ENCODE measurements at places on chromosomes 1 and 21.

- DNase-seq: no peak
These were observed 211.5 kb downstream of the TRABD2B start for GRCh38 chr1:47785561-47786271.

DNA sequence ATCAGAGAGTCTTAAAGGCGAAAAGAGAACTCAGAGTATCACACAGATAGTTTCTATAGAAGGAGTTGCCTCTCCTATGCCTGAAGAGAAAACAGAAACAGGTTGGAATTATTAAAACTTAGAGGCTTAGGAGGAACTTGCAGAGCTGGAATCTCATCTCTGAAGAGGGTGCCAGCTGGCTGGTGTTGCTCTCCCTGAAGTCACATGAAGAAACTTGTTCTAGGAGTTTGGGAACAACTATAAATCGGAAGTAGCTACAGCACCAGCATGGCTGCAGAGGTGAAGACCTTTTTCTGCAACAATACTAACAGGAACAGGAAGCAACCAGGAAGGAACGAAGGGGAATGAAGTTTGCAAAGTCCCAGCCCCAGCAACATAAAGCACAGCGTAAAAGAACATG is 35.8 kb downstream of the FMO3 start:
- DNase-seq: no peak

GRCh38 chr1:18413541-18414305 is 67.0 kb upstream of the KLHDC7A start:
- no peak for DNase-seq

DNA sequence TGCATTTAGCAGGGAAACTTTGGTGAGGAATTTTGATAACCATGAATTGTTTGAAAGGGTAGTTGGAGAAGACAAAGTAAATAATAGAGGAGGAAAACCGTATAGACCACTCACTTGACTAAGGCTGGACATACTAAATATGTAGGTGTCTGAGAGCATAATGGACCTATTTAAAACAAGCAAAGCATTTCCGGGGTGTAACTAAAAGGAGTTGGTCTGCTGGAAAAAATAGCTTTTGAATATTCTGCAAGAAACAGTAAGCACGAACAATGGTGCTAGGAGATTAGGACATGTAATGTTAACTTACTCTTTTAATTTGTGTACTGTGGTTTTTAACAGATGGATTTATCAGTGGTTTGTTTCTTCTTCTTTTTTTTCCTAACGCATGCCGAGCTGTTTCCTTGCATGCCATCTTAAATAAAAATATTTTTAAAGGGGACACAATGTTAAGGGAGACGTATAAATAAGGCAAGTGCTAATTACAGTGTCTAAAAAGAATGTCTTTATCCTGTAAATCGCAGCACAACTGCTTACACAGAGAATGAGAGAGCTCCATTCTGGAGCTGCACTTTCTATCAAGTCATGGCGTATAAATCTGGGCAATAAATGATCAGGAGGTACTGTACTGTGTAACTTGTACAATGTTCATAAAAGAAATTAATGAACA is 492.1 kb downstream of the LMO4 start:
- peak; percentile 56 for DNase-seq

- peak; percentile 5 for DNase-seq
These were observed 25.6 kb downstream of the HHIPL2 start for GRCh38 chr1:222522105-222522915.

- peak; percentile 30 for DNase-seq
These were observed 6.3 kb downstream of the AP4B1 start for GRCh38 chr1:113898241-113898814.

DNA sequence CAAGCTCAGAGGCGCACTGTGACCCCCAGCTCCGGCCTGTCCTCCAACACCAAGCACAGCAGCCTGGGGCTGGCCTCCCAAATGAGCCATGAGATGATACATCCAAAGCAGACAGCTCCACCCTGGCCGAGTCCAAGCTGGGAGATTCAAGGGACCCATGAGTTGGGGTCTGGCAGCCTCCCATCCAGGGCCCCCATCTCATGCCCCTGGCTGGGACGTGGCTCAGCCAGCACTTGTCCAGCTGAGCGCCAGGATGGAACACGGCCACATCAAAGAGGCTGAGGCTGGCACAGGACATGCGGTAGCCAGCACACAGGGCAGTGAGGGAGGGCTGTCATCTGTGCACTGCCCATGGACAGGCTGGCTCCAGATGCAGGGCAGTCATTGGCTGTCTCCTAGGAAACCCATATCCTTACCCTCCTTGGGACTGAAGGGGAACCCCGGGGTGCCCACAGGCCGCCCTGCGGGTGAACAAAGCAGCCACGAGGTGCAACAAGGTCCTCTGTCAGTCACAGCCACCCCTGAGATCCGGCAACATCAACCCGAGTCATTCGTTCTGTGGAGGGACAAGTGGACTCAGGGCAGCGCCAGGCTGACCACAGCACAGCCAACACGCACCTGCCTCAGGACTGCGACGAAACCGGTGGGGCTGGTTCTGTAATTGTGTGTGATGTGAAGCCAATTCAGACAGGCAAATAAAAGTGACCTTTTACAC is 29.1 kb downstream of the SLC19A1 start:
- DNase-seq: no peak

GRCh38 chr1:28642056-28642846 is 616 bp downstream of the TAF12 start:
- no peak for DNase-seq

DNA sequence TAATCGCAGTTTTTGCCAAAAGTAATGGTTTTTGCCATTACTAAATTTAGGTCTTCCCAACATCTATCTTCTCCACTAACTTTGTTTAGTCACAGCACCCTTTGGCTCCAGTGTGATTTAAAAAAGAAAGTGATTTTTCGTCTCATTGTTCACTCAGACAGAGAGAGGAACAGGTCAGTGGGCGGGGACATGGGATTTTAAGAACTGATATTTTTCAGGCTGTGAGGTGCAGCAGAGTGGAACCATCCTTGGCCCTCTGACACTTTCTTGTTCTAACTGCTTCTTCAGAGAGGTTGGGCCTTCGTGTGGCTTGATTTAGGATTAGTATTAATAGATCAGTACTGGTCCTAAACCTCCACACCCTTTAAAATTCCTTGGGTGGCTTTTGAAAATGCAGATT is 38.8 kb downstream of the CASQ2 start:
- peak; percentile 18 for DNase-seq

DNA sequence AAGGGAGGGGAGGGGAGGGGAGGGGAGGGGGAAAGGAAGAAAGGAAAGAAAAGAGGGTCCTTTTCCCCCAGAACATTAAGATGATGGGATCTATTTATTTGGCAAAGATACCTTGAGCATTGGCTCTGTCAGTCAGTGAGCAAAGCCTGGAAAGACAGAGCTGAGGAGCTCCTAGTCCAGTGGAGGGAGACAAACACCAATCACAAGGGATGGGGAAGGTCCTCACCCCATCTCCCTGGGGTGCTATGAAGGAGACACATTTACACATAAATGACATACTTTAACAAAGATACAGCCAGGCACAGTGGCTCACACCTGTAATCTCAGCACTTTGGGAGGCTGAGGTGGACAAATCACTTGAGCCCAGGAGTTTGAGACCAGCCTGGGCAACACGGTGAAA is 154.9 kb upstream of the TIAM1 start:
- DNase-seq: no peak

DNA sequence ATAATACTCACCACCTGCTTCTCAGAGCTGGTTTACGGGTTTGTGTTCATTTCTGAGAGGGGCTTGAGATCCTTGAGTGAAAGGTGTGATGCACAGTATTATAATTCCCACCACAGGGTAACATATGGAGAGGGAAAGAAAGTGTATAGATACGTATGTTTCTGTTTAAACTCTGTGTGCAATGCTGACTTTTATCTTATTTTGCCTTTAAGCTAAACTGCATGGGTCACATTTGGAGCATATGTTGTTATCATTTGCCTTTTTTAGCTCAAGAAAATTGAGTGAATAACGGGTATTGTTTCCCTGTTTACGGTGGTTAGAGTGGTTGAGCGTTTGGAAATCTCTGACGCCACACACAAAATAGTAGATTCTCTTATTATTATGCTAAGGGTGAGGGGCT is 191.1 kb upstream of the NFIA start:
- DNase-seq: no peak

- DNase-seq: no peak
These were observed 9.3 kb upstream of the DPYD start for GRCh38 chr1:97929874-97930851.

GRCh38 chr1:65480684-65481405 is 60.4 kb downstream of the LEPR start:
- no peak for DNase-seq

GRCh38 chr1:34642679-34643078 is 112.2 kb upstream of the GJB5 start:
- no peak for DNase-seq

Data from MV-4-11 (cell line).